ENCODE measurements at places on chromosomes 1 and 21.

DNA sequence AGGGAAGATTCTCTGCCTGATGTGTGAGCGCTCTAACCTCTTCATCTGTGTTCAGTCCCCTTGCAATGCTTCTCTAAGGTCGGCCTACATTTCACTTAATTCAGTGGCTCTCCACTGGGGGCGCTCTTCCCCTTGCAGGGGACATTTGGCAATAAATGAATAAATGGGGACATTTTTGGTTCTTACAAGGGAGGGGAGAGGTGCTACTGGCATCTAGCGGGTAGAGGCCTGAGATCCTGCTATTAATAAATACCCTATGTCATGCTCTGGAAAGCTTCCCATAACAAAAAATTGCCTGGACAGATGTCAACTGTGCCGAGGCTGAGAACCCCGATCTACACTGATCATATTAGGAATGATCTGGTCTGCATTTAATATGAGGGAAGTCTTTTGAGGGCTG lies 25.9 kb upstream of the DNAJC11 start:
- peak; percentile 86 for DNase-seq

DNA sequence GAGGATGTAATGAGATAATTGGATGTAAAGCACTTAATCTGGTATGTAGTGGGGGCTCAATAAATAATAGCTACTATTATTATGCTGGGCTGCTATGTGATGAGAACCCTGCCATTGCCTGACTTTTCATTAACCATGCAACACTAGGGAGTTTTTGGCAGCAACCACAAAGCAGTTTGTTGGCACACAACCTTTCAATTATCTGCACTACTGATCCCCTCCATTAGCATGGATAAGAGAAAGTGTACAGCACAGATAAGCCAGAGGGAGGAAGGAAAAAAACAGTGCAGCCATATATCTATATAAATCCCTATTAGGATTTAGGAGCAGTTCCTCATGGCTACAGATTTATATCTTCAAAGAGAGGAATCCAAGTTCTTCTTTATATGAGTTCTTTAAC lies 498.5 kb downstream of the NUF2 start:
- no peak for DNase-seq

GRCh38 chr1:54950006-54950368 lies 30.4 kb upstream of the TMEM61 start:
- DNase-seq = no peak

GRCh38 chr1:229841230-229841629 lies 215.2 kb downstream of the URB2 start:
- DNase-seq = no peak

- DNase-seq = peak; percentile 79
Observed at GRCh38 chr1:18913065-18913835, 10.9 kb upstream of the ALDH4A1 start.

DNA sequence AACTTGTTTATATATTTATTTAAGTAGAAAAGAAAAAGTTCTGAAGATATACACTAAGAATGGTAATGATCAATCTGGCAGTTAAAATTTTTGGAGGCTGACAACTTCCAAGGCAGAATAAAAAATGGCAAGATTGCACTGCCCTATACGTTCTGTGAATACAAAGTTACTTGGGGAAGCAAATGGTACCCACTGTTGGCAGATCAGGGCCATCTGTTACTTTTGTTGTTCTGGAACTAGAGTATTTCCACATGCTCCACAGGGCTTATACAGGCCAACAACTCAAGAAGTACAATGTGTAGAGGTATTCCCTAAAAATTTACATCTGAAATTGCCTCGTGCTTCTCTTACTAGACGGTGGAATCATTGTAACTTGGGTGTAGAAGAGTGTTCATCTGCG lies 53.2 kb downstream of the AHCTF1 start:
- DNase-seq = no peak

- DNase-seq = no peak
Observed at GRCh38 chr1:18786149-18786548, 73.3 kb downstream of the TAS1R2 start.

GRCh38 chr1:29237852-29238619 lies 1.7 kb downstream of the PTPRU start:
- DNase-seq = no peak

- DNase-seq = peak; percentile 32
Observed at GRCh38 chr1:61343734-61344420, 261.5 kb downstream of the NFIA start.

GRCh38 chr1:88892357-88892877 lies 1.1 kb upstream of the GTF2B start:
- peak; percentile 62 for DNase-seq

DNA sequence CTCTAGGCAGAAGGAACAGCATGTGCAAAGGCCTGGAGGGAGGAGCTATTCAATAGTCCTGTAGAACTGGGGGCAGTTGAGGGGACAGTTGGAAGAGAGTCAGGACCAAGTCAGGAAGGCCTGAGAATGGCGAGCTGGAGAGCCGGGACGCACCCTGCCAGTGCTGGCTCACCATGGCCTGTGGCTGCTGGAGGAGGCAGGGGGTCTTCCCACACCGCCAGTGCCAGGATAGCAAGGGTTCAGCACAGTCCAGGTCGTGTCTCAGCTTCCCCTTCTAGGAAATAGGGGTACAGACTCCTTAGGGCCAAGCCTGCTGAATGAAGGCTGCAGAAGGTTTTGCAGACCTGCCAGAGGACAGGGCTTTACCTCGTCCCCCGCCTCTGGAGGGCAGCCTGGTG lies 7.3 kb downstream of the PODN start:
- no peak for DNase-seq

GRCh38 chr1:208848854-208849253 lies 604.7 kb upstream of the PLXNA2 start:
- no peak for DNase-seq

DNA sequence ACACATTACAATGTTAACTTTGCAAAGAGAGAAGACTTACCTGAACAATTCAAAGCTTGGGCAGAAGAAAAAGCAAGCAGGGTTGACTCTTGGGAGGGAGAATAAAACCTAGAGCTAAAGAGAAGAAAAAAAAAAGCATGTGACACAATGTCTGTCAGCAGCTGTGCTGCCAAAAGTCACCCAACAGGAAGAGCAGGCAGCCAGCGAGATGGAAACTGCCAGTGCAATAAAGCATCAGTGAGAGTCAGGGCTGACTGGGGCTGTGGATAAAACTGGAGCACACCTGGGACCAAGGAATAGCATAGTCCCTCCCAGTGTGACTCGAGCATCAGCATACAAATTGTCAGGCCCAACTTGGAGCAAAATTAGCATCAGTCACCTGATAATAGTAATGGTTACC lies 65.0 kb upstream of the SLC22A15 start:
- DNase-seq = no peak

DNA sequence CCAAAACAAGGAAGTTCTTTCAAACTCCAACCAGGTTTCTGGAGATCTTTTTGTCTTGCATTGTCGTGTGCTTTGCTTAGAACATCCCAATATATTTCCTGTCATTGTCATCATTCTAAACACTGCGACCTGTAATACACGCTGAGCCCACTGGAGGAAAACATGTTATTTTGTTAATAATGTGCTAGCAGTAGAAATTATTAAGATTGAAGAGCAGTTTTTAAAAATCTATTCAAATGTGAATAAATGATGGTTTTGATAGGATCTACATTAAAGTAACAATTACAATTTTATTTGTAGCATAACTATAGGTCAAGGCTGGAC lies 268.5 kb downstream of the PTPRC start:
- no peak for DNase-seq

DNA sequence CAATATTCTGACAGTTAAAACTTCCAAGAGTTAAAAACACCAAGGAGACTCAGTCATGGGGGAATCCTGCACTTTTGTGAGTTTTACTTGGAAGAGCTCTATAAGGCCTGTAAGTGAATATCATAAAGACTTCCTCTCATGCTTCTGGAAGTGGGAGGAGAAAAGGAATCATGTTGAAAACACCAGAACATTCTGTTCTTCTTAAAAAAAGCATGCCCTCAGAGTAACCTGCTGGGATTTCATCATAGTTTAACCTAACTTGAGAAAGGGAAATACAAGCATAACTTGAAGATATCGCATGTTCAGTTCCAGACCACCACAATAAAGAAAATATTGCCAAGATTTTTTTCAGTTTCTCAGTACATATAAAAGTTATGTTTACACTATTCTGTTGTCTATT lies 51.9 kb downstream of the COL11A1 start:
- no peak for DNase-seq

- no peak for DNase-seq
Observed at GRCh38 chr1:69252696-69253095, 315.0 kb upstream of the LRRC7 start.

DNA sequence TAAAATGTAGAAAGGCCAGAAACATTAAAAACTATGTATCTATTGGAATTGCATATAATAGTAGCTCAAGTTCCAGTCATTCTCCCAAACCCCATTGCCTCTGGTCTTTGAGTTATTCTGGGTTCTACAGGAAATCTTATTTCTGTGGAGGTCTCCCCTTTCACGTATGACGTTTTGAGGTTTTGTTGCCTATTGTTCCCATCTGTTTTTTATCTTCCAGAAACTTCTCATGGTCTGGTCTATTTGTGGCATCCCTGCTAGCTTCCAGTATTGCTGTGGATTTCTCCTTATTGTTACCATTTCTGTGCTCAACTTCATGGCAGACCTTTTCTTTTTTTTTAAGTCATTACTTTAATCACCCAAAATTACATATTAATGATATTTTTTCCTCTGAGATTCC lies 43.3 kb downstream of the DTL start:
- no peak for DNase-seq

DNA sequence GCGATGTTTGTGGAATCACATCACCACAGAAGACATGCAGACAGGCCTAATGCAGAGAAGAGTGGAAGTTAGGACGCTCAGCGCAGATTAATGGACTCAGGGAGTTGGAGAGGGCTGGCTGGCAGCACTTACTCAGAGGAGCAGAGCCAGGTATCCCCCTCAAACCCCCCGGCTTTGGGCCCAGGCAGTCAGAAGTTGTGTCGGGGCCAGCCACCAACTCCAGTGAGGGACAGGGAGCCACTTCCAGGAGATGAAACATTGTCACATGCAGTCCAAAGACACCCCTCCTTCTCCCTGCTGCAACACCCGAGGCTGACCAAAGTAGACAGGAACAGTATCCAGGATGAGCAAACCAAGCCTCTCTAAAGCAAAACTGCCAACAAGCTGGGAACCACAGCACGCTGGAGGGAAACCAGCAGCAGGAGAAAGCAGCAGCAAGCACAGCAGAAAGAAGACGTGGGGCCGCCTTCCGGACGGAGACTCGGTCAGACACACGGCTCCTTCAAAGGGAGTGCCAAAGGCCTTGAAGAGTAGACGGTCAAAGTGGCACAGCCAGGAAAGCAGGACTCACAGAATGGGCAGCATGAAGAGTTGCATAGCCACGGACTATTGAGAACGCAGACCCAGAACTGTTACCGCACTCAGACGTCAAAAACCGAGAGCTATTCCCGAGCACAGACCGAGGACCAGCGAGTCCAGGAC lies 149.3 kb downstream of the PCBP3 start:
- DNase-seq = no peak

- DNase-seq = no peak
Observed at GRCh38 chr1:113747376-113747775, 11.9 kb downstream of the PHTF1 start.

GRCh38 chr1:96331596-96331995 lies 390.0 kb upstream of the PTBP2 start:
- no peak for DNase-seq

- no peak for DNase-seq
Observed at GRCh38 chr1:218164930-218165700, 120.0 kb upstream of the RRP15 start.

DNA sequence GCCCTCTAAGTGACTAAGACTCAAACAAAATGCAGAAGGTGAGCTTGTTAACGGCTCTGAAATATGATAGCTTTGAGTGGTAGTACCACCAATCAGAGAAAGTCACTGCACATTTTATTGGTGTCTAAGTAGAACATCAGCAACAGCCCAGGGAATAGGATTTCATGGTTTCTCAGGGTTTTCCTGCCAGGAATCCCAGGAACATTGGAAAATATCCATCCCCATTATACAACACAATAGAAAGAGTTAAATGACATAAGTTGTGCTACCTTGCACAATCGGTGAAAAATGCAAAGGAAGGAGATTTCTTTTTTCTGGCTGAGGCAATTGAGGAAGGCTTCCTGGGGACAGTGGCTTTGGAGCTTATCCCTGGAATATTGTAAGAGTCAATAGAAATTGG lies 283.1 kb downstream of the HLX start:
- no peak for DNase-seq

DNA sequence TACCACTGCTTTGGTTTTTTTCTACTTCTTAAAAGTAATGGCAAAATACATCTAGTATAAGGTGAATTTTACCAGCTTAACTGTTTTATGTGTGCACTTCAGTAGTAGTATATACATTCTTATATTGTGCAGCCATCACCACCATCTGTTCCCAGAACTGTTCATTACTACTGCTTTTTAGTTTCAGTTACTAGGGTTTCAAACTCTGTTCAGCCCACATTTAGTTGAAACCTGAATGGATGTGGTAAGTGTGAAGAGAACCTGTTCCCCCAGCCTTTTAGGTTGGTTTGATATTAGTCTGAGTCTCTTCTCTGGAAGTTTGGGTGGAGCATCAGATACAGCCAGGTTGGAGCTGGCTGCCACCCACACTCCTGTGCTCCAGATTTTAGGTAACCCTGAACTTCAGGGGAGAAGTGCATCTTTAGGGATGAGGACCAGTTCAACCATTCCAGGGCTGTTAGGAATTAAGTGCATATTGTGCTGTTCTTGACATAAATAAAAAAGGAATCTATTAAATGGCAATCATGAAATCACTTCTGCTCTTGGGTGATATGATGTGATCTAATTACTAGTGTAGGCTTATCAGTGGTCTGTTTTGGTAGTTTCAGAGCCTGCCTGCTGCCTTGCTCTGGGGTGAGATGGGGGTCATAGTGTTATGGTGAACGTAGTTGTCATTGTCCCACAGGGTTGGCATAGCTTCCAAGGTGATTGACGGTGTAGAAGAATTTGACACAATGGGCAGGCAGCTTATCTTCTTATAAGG lies 32.1 kb downstream of the URB2 start:
- no peak for DNase-seq

DNA sequence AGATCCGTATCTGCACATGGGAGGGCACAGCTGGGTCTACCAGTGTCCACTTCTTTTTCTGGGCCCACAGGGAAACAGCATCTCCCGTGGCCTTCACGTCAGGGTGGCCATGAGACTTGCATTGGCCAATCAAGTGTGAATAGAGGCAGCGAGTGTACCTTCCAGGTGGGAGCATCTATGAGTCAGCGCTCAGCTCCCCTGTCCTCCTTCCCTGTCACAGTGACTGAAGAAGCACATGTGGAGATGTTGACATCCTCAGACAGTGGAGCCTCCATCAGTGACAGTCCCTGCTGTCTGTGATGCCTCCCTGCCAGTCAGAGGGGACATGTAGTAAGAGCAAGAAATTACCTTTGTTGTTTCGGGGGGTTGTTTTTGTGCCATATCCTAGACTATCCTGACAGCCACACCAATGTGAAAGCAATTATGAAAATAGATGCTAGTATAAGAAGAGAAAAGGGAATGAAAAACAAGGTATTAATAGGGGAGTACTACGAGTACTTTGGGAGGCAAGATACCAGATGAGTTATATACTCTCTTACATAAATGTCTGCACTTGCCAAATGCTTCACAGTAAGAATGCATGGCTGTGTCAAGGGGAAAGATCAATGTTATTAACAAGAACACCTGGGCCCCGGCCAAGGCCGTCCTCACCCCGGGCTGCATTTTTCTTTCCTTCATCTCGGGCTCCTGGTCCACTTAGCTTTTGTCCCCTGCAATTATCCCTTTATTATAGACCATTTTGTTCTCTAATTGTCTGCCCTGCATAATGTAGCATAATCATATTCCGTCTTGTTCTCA lies 86.0 kb downstream of the MATN1 start:
- no peak for DNase-seq

Measured in hematopoietic multipotent progenitor cell treated with erythropoietin and hydrocortisone succinate and interleukin-3 and kit ligand, for 6 days (in vitro differentiated cells).